ENCODE measurements at places on chromosomes 16 and 17.

- DNase-seq, result no peak
Measured at GRCh38 chr17:80792373-80792781, 199.3 kb upstream of the CHMP6 start.

DNA sequence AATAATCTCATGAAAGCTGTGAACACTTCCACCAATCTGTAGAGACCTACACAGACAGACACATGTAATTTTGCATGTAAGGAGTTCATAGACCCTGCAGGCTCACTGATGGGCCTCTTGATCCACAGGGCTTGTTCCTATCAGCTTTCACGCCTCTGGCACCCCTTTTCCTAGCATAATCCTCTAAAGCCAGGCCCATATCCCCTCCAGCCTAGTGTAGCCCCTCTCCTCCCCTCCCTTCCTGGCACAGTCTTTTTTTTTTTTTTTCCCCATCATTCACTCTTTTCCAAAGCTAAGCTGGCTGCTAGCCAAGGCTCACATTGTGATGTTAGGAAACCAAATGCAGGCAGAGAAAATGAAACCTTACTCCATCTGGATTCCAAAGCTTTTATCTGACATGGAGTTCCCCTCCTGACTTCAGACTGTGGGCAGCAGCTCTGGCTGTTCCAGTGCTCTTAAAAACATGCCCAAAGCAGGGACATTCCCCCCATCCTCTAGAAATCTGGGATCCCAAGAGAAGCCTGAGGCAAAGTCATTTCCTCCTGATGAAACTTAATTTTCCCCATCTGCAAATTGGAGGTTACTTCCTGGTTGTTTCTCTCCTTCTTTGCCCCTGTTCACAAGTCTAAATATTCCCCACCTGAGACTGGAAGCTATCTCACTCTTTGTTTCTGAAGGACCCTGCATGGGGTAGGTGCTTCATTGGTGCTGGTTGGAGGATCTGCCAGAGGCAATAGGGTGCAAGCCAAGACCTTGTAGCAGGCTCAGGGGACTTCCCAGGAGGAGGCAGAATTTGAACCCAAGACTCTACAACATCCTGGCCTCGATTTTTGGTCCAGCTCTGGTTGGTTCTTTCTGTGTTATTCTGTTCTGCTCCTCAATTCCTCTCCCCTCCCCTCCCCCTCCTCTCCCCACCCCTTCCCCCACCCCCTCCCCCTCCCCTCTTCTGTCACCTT, 9.9 kb upstream of the CCL5 start:
- no peak for DNase-seq

DNA sequence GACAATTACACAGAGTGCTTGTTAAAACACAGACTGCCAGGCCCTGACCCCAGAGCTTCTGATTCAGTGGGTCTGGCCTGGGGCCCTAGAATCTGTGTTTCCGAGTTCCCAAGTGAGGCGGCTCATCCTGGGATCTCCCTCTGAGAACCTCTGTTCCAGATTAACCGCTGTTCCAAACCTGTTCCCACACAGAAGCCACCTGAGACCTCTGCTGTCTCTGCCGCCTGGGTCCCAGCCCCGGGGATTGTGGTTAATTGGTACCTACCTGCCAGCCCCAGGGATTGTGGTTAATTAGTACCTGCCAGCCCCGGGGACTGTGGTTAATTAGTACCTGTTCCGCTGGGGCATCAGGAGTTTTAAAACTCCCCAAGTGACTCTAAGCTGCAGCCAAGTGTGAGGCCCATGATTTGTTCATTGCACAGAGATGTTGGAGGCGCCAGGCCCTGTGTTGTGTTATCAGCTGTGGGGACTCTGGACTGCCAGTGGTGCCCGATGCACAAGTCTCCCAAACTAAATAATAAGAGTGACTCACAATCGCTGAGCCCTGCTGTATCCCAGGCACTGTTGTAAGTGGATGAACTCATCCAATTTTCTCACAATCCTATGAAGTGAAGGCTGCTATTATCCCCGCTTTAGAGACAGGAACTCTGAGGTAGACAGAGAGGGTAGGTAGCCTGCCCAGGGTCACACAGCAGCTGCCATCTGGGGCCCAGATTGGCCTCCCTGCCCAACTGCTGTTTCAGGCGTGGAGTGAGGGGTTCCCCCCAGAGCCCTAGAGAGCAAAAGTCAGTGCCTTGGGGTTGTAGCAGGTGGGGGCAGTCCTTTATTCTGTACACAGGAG, 219.7 kb downstream of the IRF8 start:
- DNase-seq, result no peak

- DNase-seq, result no peak
Measured at GRCh38 chr16:80938004-80938878, 68.4 kb downstream of the CMC2 start.

GRCh38 chr17:4863321-4863720, 30.2 kb downstream of the MINK1 start:
- DNase-seq, result no peak

- DNase-seq, result no peak
Measured at GRCh38 chr16:1708768-1709180, 2.8 kb downstream of the MAPK8IP3 start.

- no peak for DNase-seq
Measured at GRCh38 chr17:49589577-49589927, 13.9 kb downstream of the NXPH3 start.

DNA sequence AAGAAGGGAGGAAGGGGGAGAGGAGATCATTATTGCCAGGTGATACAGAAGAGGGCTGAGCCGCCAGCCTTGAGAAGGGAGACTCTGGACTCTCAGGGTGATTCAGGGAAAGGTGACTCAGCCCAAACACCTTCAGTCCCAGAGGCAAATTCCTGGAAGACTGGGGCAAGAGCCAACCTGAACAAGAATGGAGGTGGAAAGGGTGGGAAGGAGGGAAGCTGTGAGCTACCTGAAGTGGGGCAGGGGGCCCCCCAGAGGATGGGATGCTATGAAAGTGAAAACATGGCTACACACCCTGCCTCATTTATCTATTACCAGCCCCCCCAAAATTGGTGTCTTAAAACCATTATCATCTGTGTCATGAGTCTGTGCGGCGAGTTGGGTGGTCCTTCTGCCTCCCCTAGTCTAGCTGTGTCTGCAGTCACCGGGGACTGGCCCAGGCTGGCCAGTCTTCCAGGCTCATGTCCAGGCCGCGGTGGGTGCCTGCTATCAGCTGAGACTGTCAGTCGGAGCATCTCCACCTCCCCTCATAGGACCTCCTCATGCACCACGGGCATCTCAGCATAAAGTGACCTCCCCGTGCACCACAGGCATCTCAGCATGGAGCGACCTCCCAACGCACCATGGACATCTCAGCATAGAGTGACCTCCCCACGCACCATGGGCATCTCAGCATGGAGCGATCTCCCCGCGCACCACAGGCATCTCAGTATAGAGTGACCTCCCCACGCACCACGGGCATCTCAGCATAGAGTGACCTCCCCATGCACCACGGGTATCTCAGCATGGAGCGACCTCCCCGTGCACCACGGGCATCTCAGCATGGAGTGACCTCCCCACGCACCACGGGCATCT, 3.2 kb upstream of the SLC47A2 start:
- DNase-seq, result no peak

GRCh38 chr16:80614908-80615671, 74.3 kb downstream of the DYNLRB2 start:
- DNase-seq, result no peak

- no peak for DNase-seq
Measured at GRCh38 chr17:79546386-79546785, 64.5 kb downstream of the RBFOX3 start.

DNA sequence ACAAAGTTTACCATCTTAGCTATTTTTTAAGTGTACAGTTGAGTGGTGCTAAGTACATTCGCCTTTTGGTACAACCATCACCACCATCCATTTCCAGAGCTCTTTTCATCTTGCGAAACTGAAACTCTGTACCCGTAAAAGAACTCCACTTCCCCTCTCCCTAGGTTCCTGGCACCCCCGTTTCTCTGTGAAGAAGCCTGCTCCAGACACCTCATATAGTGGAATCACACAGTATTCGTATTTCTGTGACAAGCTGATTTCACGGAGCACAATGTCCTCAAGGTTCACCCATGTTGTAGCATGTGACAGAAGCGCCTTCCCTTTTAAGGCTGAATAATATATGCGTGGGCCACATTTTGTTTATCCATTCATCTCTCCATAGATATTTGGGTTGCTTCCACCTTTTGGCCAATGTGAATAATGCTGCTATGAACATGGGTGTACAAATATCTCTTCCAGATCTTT, 54.2 kb upstream of the MAP3K14 start:
- no peak for DNase-seq

DNA sequence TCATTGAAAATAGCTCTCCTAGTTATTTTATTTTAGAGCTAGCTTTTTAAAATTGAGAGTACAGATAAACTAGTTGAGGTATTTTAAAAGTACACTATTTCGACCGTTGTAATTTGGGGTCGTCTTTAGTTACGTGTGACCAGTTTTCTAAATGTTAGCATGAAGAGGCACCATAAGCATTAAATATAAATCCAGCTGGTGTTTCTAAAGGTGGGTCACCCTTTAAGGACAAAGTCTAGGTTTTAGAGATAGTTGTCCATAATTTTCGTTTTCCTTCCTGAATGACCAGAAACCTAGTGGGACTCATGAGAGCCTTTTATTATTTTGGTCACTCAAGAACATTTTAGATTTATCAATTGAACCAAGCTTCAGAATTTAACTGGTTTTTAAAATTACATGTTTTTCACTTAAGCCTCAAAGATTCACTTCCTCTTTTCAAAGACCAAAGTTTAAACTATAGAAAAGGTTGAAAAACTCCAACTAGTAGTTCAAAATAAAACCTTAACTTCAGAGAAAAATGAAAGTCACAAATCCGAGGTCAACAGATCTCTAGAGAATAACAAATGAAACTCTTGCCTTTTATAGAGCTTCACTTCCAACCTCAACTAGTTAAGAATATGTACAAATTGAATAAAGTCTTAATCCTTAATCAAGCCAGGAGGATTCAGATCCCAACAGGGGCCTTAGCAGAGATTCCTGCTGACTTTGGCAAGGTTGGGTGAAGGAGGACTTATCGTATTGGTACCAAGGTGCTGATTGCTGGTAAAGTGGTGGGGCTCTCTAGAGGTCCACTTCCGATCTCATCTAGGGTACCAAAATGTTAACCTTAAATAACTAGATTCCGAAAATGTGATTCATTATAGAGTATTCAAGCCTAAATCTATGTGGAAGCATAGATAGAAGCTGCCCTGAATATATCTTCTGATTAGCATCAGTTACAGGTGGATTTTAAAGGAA, 32.5 kb downstream of the PHKB start:
- DNase-seq, result no peak

- peak; percentile 18 for DNase-seq
Measured at GRCh38 chr17:72332367-72332766, 211.5 kb downstream of the SOX9 start.

All from T-helper 1 cell (primary cell).